Activated naive CD8-positive, alpha-beta T cell treated with anti-CD3 and anti-CD28 coated beads, Interleukin-2, amount 50 U/mL, for 24 hours (primary cell): ENCODE measurements at places on chromosomes 3 and 15.

GRCh38 chr3:14796403-14797077, 22.2 kb upstream of the FGD5 start:
- H3K4me1 ChIP-seq, result no peaks in the 10 kb centered on the region
- no peaks in the 10 kb centered on the region for H3K36me3 ChIP-seq
- no peak overlapping the region for H3K4me3 ChIP-seq
- H3K27me3 ChIP-seq, result peaks cover under 1% of the 10 kb centered on the region
- no peak for DNase-seq

DNA sequence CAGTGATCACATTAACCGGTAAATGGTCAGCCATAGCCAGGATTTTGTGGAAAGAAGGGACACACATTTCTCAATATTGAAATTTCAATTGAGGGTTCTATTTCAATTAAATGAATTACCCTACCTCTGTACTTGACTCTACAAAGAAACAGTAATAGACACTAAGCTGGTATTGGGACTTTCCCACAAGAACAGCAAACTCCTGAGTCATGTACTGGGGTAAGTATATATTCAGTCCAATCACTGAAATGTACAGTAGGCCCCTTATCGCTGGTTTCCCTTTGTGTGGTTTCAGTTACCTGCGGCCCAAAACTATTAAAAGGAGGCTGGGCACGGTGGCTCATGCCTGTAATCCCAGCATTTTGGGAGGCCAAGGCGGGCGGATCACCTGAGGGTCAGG, 17.6 kb downstream of the ASB14 start:
- H3K4me1 ChIP-seq, result no peaks in the 10 kb centered on the region
- no peak overlapping the region for H3K27ac ChIP-seq
- DNase-seq, result no peak

DNA sequence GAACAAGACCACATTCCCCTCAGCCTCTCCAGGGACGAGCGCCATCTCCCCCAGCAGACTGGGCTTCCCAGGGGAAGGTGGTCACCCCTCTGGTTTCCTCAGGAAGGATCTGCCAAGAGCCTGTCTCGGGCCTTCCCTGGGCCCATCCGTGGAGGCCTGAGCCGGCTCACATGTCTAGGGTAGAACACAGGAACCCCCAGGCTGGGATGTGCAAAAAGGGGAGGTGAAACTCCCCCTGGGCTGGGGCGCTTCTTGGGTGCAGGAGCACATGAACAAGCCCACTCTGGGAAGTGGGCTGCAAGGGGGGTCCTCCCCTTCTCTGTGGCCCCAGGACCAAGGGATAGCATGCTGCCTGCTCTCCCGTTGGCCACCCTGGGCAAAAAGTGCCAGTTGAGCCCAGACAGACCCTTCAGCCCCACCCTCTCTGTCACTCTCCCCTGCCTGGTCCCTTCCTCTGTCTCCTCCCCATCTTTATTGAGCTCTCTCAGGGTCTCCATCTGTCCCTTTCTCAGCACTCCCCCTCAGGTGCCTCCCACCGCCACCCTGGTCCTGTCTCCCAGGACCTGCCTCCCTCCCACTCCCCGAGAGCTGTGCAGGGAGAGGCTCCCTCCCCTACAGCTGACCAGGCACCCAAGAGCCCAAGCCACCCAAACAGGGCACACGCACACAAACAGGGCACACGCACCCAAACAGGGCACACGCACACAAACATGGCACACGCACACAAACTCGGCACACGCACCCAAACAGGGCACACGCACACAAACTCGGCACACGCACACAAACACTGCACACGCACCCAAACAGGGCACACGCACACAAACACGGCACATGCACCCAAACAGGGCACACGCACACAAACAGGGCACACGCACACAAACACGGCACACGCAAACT, 864 bp downstream of the SEMA3G start:
- H3K36me3 ChIP-seq, result no peaks in the 10 kb centered on the region
- H3K4me3 ChIP-seq, result no peak overlapping the region
- H3K4me1 ChIP-seq, result peaks cover 5% of the 10 kb centered on the region
- no peaks in the 10 kb centered on the region for H3K27me3 ChIP-seq

DNA sequence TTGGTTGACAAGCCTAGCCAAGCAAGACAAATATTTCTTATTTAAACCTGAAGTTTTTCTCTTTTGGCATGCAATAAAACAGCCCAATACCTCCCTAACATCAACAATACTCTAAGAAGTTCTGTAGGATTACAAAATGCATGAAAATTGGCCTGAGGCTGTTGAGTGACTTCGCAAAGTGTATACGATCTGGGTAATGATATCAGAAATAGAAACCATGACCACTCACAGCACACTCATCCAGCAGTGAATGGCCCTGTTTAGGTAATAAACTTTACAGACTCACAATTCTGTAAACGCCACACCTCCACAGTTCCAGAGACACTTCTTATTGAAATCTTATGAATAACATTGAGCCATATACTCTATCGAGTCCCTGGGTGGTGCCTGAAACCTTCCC, 83.0 kb upstream of the NAALADL2 start:
- no peak for DNase-seq
- H3K4me1 ChIP-seq, result no peaks in the 10 kb centered on the region
- H3K36me3 ChIP-seq, result no peaks in the 10 kb centered on the region
- no peak overlapping the region for H3K4me3 ChIP-seq

DNA sequence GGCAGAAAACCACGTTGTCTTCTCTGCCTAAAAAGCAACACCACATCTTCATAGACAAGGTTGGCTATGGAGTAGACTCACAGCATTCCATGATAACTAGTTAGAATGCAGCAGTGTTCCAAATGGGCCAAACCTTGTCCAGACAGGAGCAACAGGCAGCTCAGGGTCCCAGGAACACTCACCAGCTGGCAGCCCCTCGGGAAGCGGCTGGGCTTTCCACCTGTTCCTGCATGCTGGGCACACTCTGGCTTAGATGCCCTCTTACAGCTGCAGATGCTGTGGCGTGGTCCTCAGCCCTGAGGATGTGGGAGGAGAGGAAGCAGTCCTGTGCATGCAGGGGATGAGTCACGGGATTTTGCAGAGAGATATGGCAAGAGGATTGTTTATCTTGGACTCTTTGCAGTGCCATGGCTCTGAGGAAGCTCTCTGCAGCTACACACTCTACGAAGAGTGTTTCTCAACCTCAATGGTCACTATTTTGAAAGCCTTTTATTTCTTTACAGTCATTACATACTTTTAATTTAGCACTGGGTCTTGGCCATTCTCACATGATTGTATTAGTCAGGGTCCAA, 11.3 kb downstream of the NRROS start:
- H3K36me3 ChIP-seq, result peaks cover 21% of the 10 kb centered on the region
- peak overlapping the region; percentile 49 for H3K27ac ChIP-seq
- no peaks in the 10 kb centered on the region for H3K27me3 ChIP-seq
- no peak for DNase-seq

- H3K36me3 ChIP-seq, result peaks cover 38% of the 10 kb centered on the region
- H3K4me1 ChIP-seq, result peaks cover 70% of the 10 kb centered on the region
- H3K4me3 ChIP-seq, result peak overlapping the region; percentile 92
- DNase-seq, result peak; percentile 72
- H3K27me3 ChIP-seq, result no peaks in the 10 kb centered on the region
Measured at GRCh38 chr3:30607032-30607833, 832 bp downstream of the TGFBR2 start.

DNA sequence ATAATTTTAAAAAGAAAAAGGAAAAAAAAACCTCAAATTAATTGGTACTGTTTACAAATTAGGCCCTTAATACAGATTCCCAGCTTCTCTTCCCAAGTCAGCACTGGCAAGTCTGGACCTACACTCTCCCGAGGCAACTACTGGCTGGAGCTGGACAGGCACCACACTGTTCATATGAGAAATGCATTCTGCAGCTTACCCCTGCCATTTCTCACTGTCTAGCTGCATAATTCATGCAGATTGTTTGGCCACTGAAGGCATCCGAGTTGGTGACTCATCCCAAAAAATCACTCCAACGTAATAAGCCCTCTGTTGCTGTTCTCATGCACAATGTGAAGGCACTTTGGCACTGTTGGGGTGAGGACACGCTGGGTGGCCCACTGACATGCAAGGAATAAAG, 45.3 kb downstream of the ROPN1B start:
- DNase-seq, result no peak
- no peaks in the 10 kb centered on the region for H3K4me1 ChIP-seq

DNA sequence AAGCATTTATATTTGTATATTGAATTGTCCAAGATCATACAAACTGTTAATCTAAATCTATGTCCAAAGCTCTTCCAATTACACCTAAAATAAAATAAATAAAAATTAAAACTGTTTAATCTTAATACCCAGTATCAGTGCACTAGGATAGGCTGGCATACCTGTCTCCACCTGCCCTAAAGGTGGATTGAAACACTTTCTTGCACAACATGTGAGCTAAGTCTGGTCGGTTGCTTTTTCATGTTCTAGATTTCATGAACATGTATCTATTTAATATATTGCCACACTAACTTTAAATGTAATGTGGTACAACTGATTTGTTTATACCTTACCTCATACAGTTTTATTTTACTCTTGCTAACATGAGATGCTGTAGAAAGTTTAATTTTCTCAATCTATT, 193.0 kb downstream of the VGLL3 start:
- DNase-seq, result no peak
- no peaks in the 10 kb centered on the region for H3K27me3 ChIP-seq
- no peaks in the 10 kb centered on the region for H3K36me3 ChIP-seq
- H3K4me3 ChIP-seq, result no peak overlapping the region

DNA sequence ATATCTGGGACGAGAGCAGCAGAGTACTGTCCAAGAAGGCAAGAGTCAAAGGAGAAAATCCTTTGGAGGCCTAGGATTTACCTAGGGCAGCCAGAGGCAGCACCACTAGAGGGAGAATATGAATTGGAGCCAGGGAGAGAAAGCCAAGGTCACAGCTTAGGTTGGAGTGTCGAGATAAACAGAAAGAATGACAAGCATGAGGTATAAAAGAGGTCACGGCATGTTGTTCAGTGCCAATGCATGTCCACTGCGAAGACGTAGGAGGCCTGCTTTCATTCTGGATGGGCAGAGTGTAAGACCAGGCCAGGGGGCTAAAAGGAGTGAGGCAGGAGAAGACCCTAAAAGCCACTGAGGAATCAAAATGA, 47.2 kb downstream of the THBS1 start:
- peaks cover 13% of the 10 kb centered on the region for H3K36me3 ChIP-seq
- no peaks in the 10 kb centered on the region for H3K27me3 ChIP-seq
- no peak overlapping the region for H3K4me3 ChIP-seq
- peaks cover 86% of the 10 kb centered on the region for H3K4me1 ChIP-seq
- DNase-seq, result no peak

DNA sequence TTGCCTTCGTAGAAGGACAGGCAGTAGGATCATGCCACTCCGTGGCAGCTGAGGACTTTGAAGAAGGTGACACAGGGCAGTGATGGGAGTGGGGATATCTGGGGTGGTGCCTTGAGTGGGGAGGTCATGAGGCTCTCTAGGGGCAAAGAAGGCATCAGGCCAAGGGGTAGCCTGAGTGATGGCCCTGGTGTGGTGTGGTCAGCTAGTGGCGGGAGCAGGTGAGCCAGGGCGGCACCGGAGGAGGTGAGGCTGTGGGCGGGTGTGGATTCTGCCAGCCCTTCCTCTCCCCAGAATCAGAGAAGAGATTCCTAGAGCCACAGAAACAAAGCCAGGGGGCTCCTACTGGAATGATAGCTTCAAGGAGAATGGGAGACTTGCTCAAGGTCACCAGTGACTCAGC, 18.4 kb downstream of the WNT7A start:
- no peak for DNase-seq
- no peaks in the 10 kb centered on the region for H3K27me3 ChIP-seq
- H3K4me3 ChIP-seq, result no peak overlapping the region

DNA sequence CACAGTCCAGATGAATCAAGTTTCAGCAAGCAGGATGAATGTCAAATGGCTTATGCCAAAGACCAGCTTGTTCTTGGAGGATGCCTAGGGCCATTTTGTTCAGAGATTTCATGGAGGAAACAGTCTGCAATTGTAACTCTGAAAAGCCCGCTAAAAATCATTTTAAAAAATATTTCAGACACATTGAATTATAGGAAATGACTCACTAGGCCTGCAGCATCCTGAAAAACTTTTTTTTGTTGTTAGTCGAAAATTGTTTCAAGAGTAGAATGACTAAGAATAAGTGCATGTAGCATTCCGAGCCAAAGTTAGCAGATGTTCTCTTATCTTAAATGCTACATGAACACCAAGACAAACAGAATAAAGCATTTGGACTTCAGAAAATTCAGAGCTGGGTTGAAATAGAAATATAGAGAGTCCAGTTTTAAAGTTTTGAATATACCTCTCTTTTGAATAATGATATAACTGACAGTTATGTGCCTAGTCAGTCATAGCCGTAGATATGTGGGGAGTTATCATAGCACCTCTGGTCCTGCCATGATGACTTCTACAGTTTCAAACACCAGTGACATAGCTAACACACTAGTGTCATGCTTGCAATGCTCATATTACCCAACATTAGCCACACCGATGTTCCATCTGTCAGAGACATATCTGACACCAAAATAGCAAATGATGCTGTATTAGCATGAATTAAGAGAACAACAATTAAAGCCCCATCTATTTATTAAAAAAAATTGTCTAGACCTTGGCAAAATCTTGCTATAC, 1462.8 kb upstream of the GBE1 start:
- no peak overlapping the region for H3K27ac ChIP-seq
- DNase-seq, result no peak
- H3K36me3 ChIP-seq, result no peaks in the 10 kb centered on the region
- no peaks in the 10 kb centered on the region for H3K27me3 ChIP-seq

DNA sequence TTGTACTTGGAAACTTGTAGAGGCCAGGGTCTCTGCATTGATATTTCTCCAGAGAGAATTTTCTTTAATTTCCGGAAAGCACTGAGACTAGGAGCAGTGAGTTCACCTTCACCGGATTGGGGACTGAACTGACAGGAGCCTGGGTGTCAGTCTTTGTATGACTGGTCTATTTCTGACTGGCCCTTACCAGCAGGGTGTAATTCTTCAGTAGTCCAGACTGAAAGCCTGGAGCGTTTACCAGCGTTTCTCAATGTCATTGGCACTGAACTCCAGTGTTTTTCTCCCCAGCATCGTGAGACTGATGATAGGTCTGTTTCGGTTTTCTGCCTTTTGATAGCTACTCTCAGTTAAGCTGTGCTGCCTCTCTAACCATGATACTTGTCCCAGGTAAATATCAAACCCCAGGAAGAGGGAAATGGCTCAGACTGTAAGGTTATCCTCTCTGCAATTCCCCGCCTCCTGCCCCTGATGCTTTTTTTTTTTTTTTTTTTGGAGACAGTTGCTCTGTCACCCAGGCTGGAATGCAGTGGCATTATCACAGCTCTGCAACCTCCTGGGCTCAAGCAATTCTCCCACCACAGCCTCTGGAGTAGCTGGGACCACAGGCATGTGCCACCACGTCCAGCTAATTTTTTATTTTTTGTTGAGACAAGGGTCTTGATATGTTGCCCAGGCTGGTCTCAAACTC, 103.6 kb downstream of the CACNA2D3 start:
- H3K4me1 ChIP-seq, result no peaks in the 10 kb centered on the region
- no peaks in the 10 kb centered on the region for H3K36me3 ChIP-seq
- DNase-seq, result no peak
- H3K4me3 ChIP-seq, result no peak overlapping the region
- no peak overlapping the region for H3K27ac ChIP-seq

DNA sequence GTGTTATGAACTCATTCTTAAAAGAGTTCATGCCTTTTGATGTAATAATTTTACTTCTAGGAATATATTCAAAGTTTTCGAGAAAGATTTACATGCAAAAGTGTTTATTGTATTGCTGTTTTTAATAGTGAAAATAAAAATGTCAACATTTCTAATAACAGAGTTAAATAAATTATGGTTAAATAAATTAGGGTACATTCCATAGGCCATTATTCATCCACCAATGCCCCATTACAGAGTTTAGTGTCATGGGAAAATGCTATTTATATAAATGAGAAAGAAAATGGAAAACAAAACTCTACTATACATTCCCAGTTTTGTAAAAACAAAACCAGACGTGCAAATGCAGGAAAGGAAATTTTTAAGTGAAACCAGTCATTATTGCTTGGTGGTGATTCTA, 538.1 kb upstream of the TBL1XR1 start:
- no peaks in the 10 kb centered on the region for H3K36me3 ChIP-seq
- peaks cover 11% of the 10 kb centered on the region for H3K4me1 ChIP-seq
- no peaks in the 10 kb centered on the region for H3K27me3 ChIP-seq
- DNase-seq, result no peak
- no peak overlapping the region for H3K4me3 ChIP-seq
